ENCODE measurements at places on chromosomes 4 and X. TPM values are rescaled to one million over a fixed set of nuclear protein-coding genes. Genes with fewer than 3 reads are reported as not detected.
A peak's percentile ranks its signal among the peaks of the same experiment; 100 is the strongest.

DNA sequence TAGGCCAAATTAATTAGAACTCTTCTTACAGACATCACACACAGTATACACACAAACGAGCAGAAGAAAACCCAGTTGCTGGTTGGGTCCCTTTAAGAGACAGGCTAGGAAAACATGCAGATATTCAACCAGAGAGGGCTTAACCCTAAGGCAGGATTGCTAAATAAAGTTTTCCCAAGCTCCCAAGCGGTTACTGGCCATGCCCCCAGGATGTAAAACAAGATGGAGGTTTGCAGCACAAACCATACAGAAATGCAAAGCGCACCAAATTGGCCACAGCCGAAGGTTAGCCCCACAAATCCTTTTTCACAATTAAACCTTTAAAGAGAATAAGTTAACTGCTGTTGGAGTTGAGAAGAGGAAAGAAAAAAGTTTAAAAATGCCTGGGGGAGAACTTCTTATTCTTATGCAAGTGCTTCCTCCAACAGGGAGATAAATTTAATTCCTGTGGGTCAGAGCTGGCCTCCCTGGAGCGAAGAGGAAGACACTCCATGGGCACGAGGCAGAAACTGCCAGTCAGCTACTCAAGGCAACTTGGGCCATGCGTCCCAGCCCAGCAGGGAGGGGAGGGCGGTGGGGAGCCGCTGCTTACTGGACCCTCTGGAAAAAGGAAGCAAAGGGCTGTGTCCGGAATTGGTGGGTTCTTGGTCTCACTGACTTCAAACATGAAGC is 167.6 kb upstream of the ARSJ start:
- H3K27me3 ChIP-seq = no peaks in the 10 kb centered on the region
- H3K4me3 ChIP-seq = no peak overlapping the region
- DNase-seq = no peak
- no peak overlapping the region for H3K27ac ChIP-seq
- H3K4me1 ChIP-seq = no peaks in the 10 kb centered on the region

- no peak overlapping the region for H3K4me3 ChIP-seq
- no peaks in the 10 kb centered on the region for H3K4me1 ChIP-seq
- no peaks in the 10 kb centered on the region for H3K36me3 ChIP-seq
- DNase-seq = no peak
- no peaks in the 10 kb centered on the region for H3K27me3 ChIP-seq
Measured at GRCh38 chr4:157196046-157196445, 24.5 kb upstream of the GRIA2 start.

GRCh38 chrX:134603806-134604700 is 54.2 kb downstream of the PLAC1 start:
- no peaks in the 10 kb centered on the region for H3K36me3 ChIP-seq
- H3K27me3 ChIP-seq = no peaks in the 10 kb centered on the region
- no peak overlapping the region for H3K4me3 ChIP-seq
- H3K4me1 ChIP-seq = peaks cover 3% of the 10 kb centered on the region
- no peak for DNase-seq

DNA sequence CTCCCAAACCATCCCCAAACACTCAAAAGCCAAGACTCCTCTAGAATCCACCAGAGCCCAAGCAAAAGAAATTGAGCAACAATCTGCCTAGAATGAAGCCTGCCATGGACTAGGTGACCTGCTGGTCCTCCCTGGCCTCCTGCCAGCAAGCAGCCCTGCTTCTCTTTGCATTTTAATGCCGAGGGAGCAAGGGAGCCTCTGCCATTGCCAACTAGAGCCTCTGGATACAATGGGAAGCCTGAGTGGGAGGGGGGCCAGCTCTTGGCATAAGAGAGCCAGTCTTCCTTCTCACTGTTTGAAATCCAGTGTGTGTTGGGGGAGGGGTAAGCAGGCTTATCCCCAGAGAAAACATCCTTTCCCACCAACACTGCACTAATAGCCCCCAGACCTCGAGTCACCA is 1.5 kb upstream of the GDPD2 start:
- no peaks in the 10 kb centered on the region for H3K4me1 ChIP-seq
- no peak for DNase-seq

GAGE12G gene
- total RNA-seq = not detected

- H3K27ac ChIP-seq = no peak overlapping the region
- H3K4me1 ChIP-seq = no peaks in the 10 kb centered on the region
- no peak for DNase-seq
Measured at GRCh38 chr4:112451831-112452230, 64.1 kb downstream of the NEUROG2 start.

PRR32 gene
- not detected for total RNA-seq

GRCh38 chr4:55721651-55722050 is 85.6 kb upstream of the NMU start:
- no peaks in the 10 kb centered on the region for H3K4me1 ChIP-seq
- no peaks in the 10 kb centered on the region for H3K27me3 ChIP-seq
- H3K27ac ChIP-seq = no peak overlapping the region
- no peaks in the 10 kb centered on the region for H3K36me3 ChIP-seq
- no peak for DNase-seq

DNA sequence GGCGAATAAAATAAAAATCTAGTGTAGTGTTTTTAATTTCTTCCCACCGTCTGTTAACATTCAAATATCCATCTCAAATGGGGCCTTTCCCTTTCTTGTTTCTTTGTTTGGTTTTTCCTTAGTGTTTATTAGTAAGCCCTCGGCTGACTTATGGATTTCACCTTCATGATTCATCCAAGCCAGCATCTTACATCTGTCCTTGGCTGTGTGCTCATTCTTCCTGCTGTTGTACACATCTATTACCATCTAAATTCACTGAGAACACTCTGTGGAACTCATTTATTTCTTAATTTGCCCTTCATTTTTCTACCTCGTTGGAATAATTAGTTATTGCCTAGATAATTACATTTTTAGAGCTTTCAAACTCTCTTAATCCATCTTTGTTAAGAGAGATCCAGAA is 84.9 kb downstream of the SPCS3 start:
- H3K27me3 ChIP-seq = no peaks in the 10 kb centered on the region
- H3K27ac ChIP-seq = no peak overlapping the region
- DNase-seq = no peak
- H3K4me3 ChIP-seq = no peak overlapping the region
- H3K4me1 ChIP-seq = no peaks in the 10 kb centered on the region

GRCh38 chrX:17413228-17413627 is 38.2 kb downstream of the NHS start:
- no peaks in the 10 kb centered on the region for H3K36me3 ChIP-seq
- DNase-seq = no peak
- H3K4me3 ChIP-seq = no peak overlapping the region
- H3K27ac ChIP-seq = no peak overlapping the region
- no peaks in the 10 kb centered on the region for H3K4me1 ChIP-seq
- H3K27me3 ChIP-seq = no peaks in the 10 kb centered on the region

DNA sequence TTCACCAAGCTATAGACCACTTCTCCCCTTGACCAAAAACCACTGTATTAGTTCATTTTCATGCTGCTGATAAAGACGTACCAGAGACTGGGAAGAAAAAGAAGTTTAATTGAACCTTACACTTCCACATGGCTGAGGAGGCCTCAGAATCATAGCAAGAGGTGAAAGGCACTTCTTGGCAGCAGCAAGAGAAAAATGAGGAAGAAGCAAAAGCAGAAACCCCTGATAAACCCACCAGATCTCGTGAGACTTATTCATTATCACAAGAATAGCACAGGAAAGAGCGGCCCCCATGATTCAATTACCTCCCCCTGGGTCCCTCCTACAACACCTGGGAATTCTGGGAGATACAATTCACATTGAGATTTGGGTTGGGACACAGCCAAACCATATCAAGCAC is 97.8 kb downstream of the DOCK11 start:
- H3K27ac ChIP-seq = no peak overlapping the region
- no peak for DNase-seq
- H3K4me1 ChIP-seq = no peaks in the 10 kb centered on the region
- peaks cover 13% of the 10 kb centered on the region for H3K36me3 ChIP-seq
- no peak overlapping the region for H3K4me3 ChIP-seq
- H3K27me3 ChIP-seq = no peaks in the 10 kb centered on the region

GPR50 gene
- total RNA-seq = 0.18 TPM

GRCh38 chrX:73849073-73849472 is 286.1 kb downstream of the CHIC1 start:
- H3K27me3 ChIP-seq = no peaks in the 10 kb centered on the region
- no peak for DNase-seq
- no peak overlapping the region for H3K27ac ChIP-seq
- peak overlapping the region; percentile 67 for H3K4me3 ChIP-seq
- H3K36me3 ChIP-seq = no peaks in the 10 kb centered on the region

DNA sequence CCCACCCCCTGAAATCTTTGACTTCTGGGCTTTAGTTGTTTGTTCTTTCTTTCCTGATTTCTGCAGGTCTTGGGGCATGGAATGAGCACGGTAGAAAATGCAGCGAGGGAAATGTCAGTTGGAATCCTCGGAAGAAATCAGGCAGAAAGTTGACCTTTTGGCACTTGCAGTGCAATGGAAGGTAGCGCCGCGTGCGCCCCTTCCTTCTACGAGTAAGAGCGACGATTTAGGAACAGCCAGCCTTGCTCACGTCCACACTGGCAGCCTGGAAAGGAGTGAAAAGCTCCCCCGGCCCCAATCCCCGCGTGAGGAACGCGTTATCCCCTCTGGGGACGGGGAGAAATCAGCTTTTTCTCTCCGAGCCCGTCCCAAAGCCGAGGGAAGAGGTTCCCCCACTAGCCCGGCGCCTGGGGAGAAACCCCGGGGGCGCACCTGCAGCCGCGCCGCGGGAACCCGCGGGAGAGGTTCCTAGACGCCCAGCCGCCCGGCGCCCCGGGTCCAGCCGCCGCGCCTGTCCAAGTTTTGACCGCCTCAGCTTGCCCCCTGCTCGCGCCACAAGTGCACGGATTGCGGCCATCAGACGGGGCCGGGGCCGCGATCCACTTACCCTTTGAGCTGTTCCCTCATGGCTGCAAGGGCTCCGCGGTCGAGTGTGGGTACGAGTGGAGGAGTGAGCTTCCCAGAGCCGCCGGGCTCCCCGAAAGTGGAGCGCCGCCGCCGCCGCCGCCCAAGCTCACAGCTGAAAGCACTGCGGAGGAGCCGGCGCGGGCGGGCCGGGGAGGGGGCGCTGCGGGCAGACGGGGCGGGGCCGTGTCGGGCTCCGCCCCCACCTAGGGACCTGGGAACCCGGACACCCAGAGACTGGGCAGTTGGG is 194.6 kb upstream of the FTHL17 start:
- peaks cover 4% of the 10 kb centered on the region for H3K4me1 ChIP-seq
- H3K4me3 ChIP-seq = peak overlapping the region; percentile 55
- H3K27me3 ChIP-seq = no peaks in the 10 kb centered on the region
- no peaks in the 10 kb centered on the region for H3K36me3 ChIP-seq

PPP1R2C gene
- not detected for total RNA-seq

GRCh38 chr4:25743971-25744370 is 88.3 kb downstream of the SLC34A2 start:
- no peaks in the 10 kb centered on the region for H3K36me3 ChIP-seq
- no peak overlapping the region for H3K27ac ChIP-seq
- no peaks in the 10 kb centered on the region for H3K27me3 ChIP-seq
- no peak for DNase-seq
- no peaks in the 10 kb centered on the region for H3K4me1 ChIP-seq

GRCh38 chrX:153164733-153165132 is 14.4 kb upstream of the MAGEA1 start:
- no peak overlapping the region for H3K27ac ChIP-seq
- H3K36me3 ChIP-seq = no peaks in the 10 kb centered on the region
- no peak overlapping the region for H3K4me3 ChIP-seq
- no peak for DNase-seq
- no peaks in the 10 kb centered on the region for H3K4me1 ChIP-seq
- no peaks in the 10 kb centered on the region for H3K27me3 ChIP-seq

DNA sequence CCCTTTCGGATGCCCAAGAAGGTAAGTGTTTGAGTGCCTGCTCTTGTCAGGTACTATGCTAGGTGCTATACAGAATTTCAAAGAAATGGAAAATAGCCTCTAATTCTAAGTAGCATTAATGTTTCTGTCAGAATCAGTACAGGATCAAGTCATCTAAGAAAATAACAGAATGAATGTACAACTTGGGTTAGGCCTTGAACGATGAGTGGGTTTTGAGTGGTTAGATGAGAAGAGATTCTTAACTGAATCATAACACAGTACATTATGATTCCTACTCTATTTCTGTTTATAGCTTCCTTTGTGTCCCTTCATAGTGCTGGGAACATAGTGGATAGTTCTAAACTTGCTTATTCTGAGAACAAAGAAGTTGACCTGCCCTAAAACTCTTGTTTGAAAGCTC is 253.9 kb downstream of the GLUD2 start:
- no peak overlapping the region for H3K4me3 ChIP-seq
- no peaks in the 10 kb centered on the region for H3K36me3 ChIP-seq
- no peaks in the 10 kb centered on the region for H3K27me3 ChIP-seq
- no peak overlapping the region for H3K27ac ChIP-seq
- H3K4me1 ChIP-seq = no peaks in the 10 kb centered on the region

JADE3 gene
- 6.3 TPM for total RNA-seq

SHROOM3 gene
- 50.9 TPM for total RNA-seq

- H3K27ac ChIP-seq = no peak overlapping the region
- no peaks in the 10 kb centered on the region for H3K4me1 ChIP-seq
- H3K4me3 ChIP-seq = no peak overlapping the region
- peaks cover 15% of the 10 kb centered on the region for H3K36me3 ChIP-seq
- DNase-seq = no peak
Measured at GRCh38 chr4:83065266-83065665, 30.3 kb downstream of the COPS4 start.

DNA sequence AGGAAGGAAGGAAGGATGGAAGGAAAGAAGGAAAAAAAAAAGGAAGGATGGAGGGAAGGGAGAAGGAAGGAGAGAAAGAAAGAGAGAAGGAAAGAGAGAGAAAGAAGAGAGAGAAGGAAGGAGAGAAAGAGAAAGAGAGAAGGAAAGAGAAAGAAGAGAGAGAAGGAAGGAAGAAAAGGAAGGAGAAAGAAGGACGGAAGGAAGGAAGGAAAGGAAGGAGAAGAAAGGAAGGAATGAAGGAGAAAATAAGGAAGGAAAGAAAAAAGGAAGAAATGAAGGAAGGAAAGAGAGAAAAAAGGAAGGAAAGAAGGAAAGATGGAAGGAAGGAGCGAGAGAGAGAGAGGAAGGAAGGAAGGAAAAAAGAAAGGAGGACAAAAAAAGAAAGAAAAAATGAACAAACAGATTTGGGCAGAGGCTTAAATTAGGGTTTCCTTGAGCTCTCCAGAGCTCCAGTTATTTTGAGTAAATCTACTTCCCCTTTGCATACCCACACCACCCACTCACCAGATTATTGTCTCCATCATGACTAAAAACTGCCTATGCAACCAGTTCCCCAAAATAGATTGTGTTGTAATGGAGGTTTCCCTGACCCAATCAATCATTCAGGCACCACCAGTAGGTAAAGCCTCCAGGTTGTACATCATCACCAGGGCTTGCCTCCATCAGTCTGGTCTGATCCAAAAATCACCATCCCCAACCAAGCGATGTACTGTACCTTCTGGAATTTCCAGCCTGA is 1722.9 kb upstream of the PCDH10 start:
- no peaks in the 10 kb centered on the region for H3K4me1 ChIP-seq
- no peaks in the 10 kb centered on the region for H3K36me3 ChIP-seq
- H3K27ac ChIP-seq = no peak overlapping the region
- no peak for DNase-seq
- H3K4me3 ChIP-seq = no peak overlapping the region

GIMD1 gene
- not detected for total RNA-seq

- H3K4me1 ChIP-seq = no peaks in the 10 kb centered on the region
- no peaks in the 10 kb centered on the region for H3K36me3 ChIP-seq
- no peak overlapping the region for H3K4me3 ChIP-seq
- no peak overlapping the region for H3K27ac ChIP-seq
- H3K27me3 ChIP-seq = no peaks in the 10 kb centered on the region
Measured at GRCh38 chr4:106898621-106899230, 137.4 kb downstream of the DKK2 start.

All from esophagus squamous epithelium (tissue), 5 donors.